ENCODE measurements at places on chromosomes 6 and 20.

DNA sequence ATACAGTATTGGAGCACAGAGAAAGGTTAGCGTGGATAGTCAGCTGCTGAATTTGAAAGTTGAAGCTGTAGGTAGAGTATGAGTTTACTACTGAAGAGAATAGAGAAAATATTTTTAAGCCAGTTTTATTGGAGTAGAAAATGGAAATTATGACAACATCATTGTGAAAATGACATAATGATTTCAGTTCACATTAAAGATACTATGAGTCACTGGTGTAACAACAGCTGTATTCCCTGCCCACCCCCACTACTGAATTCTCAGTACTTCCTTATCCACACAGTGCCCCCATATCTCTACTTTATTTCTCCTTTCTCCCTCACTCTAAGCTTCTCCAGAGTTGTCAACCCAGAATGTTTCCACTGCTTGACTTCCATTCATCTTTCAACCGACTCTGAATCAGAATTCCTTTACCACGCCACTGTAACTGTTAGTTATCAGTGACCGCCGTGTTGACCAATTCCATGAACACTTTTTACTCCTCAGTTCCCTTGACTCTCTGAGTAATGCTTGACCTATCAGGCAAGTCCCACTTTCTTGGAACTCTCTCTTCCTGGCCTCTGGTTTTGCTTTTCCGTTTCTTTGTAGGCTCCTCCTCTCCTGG lies 139.6 kb downstream of the AIG1 start:
- DNase-seq: no peak

DNA sequence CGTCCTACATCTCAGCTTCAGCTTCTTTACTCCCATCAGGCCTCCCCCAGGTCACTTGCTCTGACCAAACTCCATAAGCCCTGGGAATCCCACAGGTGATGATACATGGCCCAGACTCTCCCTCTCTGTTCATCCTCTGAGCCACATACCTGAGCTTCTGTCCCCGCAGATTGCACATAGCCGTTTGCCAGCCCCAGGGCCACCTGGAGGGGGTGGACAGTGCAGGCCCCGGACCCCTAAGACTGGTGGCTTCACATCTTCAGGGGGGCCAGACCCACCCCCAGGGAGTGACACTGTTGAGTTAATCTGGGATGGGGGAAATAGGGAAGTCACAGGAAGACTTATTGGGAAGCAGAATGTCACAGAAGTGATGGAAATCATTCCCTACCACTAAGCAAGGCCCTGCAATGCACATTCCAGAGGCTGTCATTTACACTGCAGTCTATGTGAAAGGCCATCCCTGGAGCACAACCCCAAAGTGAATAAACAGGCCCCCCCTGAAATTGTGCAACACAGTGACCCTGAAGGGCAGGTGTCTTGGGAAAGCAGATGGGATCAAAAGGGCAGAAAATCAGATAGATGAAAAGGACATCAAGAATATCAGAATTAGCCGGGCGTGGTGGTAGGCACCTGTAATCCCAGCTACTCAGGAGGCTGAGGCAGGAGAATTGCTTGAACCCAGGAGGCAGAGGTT lies 2.2 kb downstream of the RXRB start:
- no peak for DNase-seq

GRCh38 chr6:157724960-157725741 lies 97.9 kb upstream of the SNX9 start:
- DNase-seq: no peak

- DNase-seq: no peak
Measured at GRCh38 chr20:46990017-46990595, 95.5 kb downstream of the EYA2 start.

DNA sequence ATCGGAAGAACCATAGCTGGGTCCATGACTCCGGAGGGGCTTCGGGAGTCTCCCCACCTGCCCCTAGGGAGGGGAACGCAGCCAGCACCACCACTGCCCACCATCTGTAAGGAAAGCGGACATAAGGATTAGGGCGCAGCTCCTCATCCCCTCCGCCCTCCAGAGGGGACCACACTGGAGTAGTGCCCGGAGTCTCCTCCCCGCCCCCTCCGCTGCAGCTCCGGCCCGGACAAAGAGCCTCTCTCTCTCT lies 628 bp downstream of the SLC35B2 start:
- DNase-seq: no peak

- DNase-seq: no peak
Measured at GRCh38 chr6:39819228-39819627, 27.1 kb downstream of the DAAM2 start.

DNA sequence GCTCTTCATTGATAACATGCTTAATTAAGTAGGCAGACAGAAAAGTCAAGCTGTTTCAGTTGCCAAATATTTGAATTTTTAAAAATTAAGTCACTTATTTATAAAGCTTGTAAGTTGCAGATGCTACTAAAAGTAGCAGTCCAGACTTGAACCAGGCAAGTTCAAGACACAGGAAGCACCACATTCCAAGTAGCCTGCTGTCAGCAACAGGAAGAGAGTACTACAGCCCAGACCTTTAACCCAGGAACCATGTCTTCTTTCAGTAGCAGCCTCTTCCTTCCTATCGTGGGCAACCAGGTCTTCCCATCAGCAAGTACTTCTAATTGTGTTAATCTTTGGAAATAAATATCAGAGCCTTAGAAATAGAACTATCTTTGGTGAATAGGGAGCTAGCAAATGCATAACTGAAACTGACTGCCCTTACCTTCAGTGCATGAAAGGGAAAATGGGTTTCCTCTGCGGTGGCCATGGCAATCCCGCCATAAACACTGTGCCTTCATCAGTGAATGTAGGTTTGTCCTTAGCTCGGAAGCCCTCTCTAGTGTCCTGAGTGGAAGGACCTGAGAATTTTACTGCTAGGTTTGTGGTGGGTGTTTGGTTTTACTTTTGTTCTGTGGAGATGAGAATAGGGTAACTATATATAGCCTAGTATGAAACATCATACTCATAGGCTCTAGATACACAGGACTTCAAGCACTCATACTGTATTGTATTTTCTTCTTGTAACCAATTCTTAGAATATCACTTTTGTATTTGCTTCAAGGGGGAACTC lies 95.6 kb downstream of the SYCP2 start:
- no peak for DNase-seq

GRCh38 chr20:53739799-53740785 lies 146.5 kb upstream of the ZNF217 start:
- DNase-seq: no peak

- DNase-seq: peak; percentile 17
Measured at GRCh38 chr6:111992851-111993250, 61.1 kb upstream of the CCN6 start.

GRCh38 chr6:153043719-153044118 lies 41.2 kb upstream of the MTRF1L start:
- DNase-seq: no peak

DNA sequence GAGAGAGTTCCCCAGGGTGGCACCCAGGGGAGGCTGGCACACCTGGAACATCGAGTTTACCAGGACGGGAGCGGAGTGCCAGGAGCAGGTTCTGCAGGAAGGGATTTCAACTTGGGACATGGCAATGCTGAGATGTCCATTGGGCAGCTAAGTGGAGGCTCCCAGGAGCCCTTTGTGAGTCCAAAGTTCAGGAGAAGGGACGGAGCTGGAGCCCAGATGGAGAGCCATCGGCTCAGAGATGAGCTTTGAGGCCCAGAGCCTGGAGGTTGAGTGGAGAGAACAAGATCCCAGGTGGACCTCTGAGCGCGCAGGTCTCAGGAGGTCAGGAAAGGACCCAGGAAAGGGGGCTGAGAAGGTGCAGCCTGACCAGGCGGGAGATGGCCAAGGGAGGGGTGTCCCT lies 67.5 kb upstream of the AFDN start:
- DNase-seq: no peak

GRCh38 chr6:99521633-99522151 lies 6.5 kb upstream of the USP45 start:
- DNase-seq: no peak

- no peak for DNase-seq
Measured at GRCh38 chr6:41683273-41683522, 44.9 kb downstream of the MDFI start.

DNA sequence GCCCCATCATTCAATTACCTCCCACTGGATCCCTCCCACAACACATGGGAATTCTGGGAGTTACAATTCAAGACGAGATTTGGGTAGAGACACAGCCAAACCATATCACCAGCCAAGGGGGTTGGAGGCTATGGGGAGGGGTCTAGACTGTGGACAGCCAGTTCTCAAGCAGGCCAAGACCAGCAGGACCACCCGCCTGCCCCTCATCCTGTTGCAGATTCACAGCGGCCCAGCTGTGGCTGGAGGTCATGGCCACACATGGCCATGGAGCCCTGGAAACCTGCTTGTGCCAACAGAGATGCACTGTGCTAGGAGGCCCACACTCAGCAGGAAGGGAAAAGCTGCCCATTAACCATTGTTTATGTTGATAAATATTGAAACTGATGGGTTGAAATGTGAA lies 240.5 kb downstream of the TTLL2 start:
- no peak for DNase-seq

- DNase-seq: no peak
Measured at GRCh38 chr6:162829013-162829742, 101.4 kb downstream of the PACRG start.

- peak; percentile 57 for DNase-seq
Measured at GRCh38 chr20:48827855-48828733, at the start of gene PREX1. Gene PREX1 (minus strand): TSS chr20:48827999. CDS start chr20:48827860, 139 bp downstream.
